Activated CD8-positive, alpha-beta memory T cell treated with anti-CD3 and anti-CD28 coated beads, Interleukin-2, amount 10 ng/mL, durations not matched to agents 7 days and 5 days (primary cell): ENCODE measurements at places on chromosomes 1 and 21. TPM values are rescaled to one million over a fixed set of nuclear protein-coding genes. Genes with fewer than 3 reads are reported as not detected.

DNA sequence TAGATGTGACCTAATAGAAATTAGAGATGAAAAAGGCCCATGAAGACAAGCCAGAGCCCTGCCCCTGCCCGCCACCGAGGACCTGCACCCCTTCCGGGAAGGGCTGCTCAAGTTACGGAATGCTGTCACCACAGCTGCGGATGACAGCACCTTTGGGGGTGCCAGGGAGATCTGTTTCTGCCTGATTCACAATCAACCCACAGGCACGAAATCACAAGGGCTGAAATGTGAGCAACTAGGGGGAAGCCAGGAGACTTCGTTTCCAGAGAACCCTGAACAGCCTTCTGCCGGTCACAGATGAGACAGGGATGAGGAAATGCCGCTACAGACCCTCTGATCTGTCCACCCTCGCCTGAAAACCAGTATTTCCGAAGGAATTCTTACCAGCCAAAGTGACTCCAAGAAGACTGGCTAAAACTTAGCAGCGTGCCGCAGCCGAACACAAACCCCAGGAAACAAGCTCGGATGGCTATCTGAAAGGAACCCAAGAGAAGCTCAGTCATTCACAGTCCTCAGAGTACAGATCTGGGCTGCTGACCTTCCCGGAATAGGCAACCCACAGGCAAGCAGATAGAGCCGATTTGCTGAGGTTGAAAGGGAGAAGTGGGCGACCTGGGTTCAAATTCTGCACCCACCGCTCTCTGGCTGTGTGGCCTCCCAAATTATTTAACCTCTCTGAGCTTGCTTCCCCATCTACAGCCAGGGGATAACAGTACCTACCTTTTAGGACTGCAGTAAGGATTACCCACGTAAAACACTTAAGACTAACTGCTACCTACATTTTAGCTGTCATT, 1.1 kb downstream of the ICMT start:
- DNase-seq = no peak

GRCh38 chr1:236990052-236990445, 14.2 kb downstream of the MT1HL1 start:
- DNase-seq = no peak

DNA sequence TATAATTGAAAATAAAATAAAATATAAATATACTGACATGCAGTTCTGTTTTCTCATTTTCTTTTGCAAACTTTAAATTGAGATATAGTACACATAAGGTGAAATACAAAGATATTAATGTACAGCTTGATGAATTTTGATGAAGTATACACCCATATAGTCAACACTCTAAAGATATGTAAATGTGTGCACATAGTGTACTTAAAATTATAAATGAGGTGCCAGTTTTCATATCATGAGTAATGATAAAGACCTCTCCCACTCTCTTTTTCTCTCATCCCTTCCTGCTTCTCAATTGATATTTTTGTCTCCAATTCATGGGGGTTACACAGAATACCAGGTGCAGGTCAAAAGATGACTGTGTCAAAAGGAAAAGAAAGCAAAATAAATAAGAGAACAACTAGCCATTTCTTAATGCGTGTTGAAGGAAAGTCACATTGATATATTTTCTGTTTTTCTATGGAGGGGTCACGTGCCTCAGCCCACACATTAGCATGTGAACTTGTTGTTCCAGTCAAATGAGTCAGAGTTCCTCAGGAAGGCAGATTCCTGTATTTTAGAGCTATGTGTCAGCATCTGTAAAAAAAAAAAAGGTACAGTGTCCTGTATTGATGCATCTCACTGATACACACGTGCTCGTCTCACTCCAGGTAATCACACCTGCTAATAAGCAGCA, 64.3 kb upstream of the HOOK1 start:
- DNase-seq = no peak

DNA sequence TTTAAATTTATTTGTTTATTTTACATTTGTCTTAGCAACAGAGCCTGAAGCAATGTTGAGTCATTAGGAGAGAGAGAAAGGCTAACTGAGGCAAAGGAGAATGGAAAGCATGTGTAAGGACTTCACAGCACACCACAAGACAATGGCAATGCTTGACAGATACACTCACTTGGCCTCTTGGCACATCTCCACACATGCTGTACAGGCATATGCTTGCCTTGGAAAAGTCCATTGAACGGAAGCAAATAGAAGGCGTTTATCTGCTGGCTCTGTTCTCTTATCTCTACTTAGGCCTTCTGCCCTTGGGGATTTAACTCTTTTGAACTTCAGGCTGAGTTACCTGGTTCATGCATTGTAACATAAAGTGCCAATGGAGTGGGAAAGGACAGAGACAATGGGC, 262.2 kb upstream of the POU3F1 start:
- DNase-seq = no peak

The CCT3 gene
- 361 TPM for total RNA-seq

The SMPDL3B gene
- total RNA-seq = 0.40 TPM
